Hematopoietic multipotent progenitor cell treated with erythropoietin and hydrocortisone succinate and interleukin-3 and kit ligand, for 15 days (in vitro differentiated cells): ENCODE measurements at places on chromosomes 1 and 21.

DNA sequence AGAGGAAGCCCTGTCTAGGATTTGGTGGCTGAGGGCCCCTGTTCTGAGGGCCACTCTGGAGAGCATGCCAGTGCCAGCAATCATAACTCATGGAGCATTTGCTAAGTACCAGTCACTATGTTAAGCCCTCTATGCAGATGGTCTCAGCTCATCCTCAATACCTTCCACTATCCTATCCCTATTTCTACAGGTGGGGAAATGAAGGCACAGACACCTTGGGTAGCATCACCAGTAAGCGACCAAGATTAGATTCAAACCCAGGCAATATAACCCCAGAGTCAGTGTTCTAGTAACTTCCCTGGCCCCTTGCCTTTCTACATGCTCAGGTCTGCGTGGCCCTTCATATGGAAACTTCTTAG lies 7.9 kb upstream of the NBPF1 start:
- no peak for DNase-seq

GRCh38 chr1:28811766-28812668 lies at the start of gene OPRD1:
Gene OPRD1, plus strand, starts transcription at chr1:28812170. Its CDS starts 214 bp downstream, at chr1:28812384.
- no peak for DNase-seq

- DNase-seq: no peak
These were observed 917 bp downstream of the ETNK2 start for GRCh38 chr1:204150702-204151551.

DNA sequence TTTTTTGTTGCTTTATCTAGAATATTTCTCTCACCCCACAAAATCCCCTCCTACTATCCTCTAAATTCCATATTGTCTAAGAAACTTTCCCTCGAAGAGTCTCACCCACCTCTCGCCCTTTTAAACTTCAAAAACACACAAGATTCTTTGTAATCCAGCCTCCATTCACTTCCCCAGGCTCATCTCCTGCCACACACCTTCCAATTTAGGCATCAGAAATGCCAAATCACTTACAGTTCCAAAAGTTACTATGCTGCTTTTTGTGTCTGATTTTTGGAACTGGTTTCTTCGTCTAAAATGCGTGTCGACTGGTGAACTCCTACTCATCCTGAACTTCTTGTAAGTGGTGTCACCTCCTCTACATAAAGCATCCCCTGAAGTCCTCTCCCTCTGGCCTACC lies 482.4 kb upstream of the CAMK1G start:
- no peak for DNase-seq

GRCh38 chr1:50779801-50780200 lies 180.3 kb downstream of the FAF1 start:
- DNase-seq: no peak

DNA sequence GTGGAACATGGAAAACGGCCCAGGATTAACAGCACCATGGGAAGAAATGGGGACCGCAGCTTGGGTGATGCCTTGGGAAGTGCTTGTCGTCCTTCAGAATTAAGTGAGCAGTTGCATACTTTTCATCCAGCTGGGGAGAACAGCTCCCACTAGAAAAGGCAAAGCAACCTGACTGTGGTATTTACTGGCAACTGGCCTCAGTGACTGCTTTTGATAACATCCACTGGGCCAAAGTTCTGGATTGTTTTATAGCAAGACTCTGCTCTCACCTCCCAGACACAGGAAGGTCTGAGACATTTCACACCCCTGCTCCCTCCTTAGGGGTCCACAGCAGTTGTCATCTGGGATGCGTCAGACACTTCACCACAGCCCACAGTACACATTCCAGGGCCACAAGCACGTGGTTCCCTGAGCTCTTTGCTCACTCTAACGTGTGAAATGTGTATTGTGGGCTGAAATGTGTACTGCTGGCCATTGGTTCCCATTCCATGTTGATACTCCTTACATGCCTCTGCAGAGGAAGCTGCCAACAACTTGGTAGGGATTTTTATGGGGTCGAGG lies 6.6 kb downstream of the PAPPA2 start:
- no peak for DNase-seq

DNA sequence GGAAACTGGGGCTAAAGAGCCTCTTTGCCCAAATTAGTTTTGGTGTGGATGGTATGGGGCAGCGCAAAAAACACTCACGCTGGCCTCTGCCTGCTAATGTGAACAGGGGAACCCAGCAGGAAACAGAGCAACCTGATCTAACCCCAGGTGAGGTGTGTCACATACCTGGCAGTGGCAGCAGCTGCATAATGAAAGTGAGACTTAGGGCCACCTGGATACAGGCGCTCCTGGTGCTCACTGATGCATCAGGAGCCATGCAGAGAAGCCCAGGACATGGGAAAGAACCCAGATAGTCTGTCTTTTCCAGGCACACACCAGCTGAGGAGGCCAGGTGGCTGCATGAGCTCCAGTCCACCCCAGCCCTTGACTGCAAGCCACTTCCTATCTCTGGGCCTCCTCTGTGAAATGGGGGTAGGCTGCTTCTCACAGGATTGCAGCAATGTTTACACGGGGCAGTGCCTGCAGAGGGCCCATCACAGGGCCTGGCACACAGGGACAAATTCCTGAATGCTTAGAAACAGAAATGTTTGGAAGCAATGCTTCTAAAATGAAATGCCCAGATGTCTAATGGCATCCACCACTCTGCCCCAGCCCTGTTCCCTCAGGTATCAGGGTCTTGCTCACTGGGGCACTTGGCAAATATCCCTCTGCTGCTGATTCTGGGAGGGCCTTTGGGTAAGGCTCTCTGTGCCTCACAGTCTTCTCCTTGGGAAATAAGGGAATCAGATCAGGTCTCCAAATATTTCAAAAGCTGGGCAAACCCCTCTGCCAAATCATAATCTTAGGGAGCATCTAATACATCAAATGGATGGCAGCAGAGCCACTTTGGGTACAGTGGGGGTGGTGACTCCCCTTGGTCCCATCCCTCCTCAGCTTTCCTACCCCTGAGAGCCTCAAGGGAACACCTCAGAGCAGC lies 19.9 kb downstream of the DHCR24 start:
- no peak for DNase-seq
